Renal pelvis (tissue), 12 donors: ENCODE measurements at places on chromosomes 7 and 10.

GRCh38 chr7:30771174-30771879 lies at the start of gene MINDY4:
Gene MINDY4, plus strand, starts transcription at chr7:30771417. Its CDS starts 77 bp downstream, at chr7:30771494.
- peak; percentile 86 for DNase-seq

- peak; percentile 4 for DNase-seq
Measured at GRCh38 chr7:97317575-97317974, 200.1 kb downstream of the SDHAF3 start.

GRCh38 chr10:53843736-53844362 lies 957.2 kb downstream of the PCDH15 start:
- no peak for DNase-seq

- DNase-seq: no peak
Measured at GRCh38 chr7:127782654-127783559, 130.9 kb downstream of the SND1 start.

- DNase-seq: no peak
Measured at GRCh38 chr7:55249332-55249731, 115.8 kb upstream of the LANCL2 start.
